ENCODE measurements at places on chromosomes 4 and X.

DNA sequence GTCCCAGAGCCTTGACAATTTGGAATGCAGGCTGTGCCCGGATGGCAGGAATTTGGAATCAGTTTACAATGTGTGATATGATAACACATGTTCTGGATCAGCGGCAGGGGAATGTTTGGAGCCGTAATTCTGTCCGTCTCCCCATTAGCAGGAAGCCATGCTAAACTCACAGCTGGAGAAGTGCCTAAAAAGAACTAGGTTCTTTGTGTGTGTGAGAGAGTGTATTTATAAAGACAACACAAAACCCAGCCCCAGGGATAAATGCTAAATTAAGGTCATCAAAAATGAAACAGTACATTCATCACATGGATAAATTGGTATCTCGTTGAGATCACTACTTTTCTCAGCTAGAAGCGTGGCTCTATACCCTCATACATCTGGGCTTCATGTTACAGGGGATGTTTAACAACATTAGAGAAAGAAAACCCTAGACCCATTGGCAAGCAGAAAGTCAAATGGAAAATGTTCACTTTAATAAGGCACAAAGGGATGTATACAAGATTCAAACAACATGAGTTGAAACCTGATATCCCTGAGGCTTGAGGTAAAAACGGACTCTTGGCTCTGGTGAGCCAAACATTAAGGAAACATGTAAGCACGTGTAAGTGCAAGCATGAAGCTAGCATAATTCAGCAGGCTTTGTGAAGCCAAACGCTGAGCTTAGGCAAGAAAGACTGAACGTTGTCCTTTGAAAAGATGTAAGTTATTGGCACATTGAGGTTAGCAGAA is 18.0 kb upstream of the TMEM131L start:
- no peak for DNase-seq

DNA sequence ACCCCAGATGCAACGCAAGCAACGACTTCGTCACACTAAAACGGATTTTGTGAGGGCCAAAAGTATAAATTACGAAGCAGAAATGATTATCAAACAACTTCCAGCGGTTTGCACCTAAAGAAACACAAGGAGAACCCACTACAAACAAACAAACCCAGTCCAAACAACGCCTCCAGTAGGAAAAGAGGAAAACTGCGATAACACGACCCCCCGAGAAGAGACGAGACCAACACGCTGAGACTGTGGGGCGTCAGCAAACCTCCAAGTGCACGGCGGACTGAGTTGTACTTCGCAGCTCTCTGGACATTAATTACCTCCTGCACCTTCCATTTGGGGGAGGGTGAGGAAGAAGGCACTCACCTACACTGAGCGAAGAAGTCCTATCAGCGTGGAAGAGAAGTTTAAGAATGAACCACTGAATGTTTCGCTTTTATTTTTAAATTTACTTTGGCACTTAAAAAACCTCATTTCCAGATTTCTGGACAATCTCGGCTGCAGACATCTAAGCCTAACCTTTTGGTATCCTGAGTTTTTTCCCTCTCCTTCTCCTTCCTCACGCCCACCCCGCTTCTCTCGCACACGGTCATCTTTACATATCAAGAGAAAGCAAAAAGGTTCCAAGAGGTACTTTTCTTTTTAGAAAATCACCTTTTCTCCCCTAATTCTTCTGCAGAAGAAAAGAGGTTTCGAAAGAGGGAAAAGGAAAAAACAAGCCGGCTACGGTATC is at the start of gene MAB21L2:
MAB21L2 (plus strand) TSS at position 6 of the 727 bp plus-strand sequence. CDS start 879 bp downstream, outside the sequence.
- DNase-seq: no peak

- no peak for DNase-seq
Observed at GRCh38 chrX:7059214-7059838, 88.2 kb upstream of the STS start.

DNA sequence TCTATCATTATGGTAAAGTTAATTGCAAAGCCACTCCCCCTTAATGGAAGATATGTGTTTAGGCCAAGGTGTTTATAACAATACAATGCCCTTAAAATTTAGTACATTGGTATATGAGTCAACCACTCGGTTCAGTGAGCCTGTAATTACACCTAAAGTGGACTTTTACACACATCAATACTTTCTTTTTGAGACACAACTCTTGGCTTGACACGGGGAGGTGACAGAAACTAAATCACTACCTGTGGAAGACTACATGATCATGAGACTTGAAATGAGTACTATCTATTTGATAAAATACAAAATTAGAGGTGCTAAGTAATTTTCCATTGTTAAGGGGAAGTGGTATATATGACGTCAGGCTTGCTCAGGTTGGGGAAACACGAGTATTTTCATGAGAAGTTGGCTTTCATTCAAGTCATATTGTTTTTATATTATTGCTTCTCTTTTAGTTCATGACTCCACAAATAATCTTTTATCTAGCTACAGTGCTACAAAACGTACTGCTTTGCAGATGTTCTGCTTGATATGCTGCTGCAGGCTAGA is 918.3 kb downstream of the ARAP2 start:
- no peak for DNase-seq

- DNase-seq: no peak
Observed at GRCh38 chrX:103376979-103377324, 614 bp downstream of the BEX3 start.

DNA sequence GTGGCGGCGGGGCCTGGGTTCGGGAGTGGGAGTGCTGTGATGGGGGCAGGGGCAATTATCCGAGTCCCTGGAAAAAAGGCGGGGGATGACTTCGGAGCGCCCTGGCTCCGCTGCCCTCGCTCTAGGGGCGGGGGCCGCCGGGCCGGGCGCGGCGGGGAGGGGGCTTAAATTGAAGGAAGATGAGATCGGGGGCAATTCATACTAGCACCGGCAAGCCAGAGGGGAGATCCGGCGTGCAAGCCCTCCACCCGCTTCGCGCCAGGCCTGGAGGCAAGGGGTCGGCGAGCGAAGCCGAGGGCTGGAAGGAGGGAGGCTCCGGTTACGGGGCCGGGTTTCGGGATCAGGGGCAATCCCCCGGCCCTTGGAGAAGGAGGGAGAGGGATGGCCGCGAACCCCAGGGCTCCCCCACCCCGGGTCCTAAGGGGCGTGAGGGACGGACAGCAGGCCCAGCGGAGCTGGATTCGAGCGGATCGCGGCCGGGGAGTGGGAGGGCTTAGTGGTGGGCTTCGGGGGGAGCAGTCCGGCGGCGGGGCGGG is 1.2 kb downstream of the BCORL1 start:
- DNase-seq: no peak

- no peak for DNase-seq
Observed at GRCh38 chrX:23292354-23292987, 42.2 kb upstream of the PTCHD1 start.

GRCh38 chr4:1711571-1712215 is 426 bp downstream of the SLBP start:
- DNase-seq: no peak

DNA sequence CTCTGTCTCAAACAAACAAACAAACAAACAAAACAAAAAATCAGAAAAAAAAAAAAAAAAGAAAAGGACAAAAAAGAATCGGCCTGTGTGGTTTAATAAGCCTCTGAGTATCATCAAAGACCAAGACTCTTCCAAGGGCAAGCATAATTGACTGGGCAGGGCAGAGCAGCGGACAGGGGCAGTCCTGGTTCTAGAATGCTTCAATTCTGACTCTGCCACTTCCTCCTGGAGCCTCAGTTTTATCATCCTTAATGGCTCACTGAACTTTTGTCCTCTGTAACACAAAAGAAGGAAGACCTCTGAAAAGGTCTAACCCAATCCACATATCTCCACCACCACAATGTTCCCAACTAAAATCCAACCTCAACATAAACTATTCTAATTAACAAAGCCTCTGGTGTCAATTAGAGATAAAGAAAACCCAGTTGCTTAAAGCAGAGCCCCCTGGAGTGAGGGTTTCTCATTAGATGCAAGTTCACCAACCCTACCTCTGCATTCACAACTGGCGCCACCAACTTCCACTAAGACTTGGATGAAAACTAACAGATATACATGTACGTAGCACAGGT is 51.7 kb downstream of the TBC1D9 start:
- no peak for DNase-seq

DNA sequence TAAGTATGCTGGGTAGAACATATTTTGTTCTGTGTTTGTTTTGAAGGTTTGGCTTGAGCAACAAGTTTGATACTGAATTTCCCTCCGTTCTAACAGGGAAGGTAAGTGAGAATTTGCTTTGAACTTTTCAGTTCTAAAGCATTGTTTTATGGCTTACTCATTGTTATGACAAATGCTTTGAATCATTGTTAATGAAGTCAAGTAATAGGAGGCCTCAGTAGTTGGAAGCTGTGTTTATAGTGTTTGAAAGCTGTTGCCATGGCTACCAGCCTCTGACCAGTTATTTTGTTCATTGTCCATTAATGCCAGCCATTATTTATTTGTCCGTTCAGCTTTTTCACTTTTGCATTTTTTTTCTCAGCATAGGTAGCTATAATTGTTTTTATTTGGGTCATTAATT is 14.4 kb downstream of the CHIC1 start:
- peak; percentile 17 for DNase-seq

DNA sequence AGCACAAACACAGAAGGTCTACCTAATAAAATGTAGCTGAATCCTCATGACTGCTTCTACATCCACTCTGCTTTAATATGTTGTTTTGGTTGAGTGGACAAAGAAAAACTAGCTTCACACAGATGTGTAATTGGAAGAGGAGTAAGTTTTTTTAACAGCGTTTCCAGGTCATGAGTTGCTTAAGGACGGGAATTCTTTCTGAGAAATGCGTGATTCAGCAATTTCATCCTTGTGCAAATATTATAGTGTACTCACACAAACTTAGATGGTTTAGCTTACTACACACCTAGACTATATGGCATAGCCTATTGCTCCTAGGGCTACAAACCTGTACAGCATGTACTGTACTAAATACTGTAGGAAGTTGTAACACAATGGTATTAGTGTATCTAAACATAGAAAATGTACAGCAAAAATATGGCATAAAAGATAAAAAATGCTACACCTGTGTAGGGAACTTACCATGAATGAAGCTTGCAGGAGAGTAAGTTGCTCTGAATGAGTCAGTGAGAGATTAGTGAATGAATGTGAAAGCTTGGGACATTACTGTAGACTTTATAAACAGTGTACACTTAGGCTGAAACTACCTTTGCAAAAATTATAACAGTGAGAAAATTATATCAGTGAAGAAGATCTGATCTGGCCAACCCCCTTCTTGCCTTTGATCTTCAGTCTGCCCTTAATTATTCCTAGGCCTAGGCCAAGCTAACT is 70.8 kb upstream of the IL15 start:
- DNase-seq: no peak

GRCh38 chr4:112516471-112517066 is 589 bp upstream of the NEUROG2 start:
- DNase-seq: no peak

DNA sequence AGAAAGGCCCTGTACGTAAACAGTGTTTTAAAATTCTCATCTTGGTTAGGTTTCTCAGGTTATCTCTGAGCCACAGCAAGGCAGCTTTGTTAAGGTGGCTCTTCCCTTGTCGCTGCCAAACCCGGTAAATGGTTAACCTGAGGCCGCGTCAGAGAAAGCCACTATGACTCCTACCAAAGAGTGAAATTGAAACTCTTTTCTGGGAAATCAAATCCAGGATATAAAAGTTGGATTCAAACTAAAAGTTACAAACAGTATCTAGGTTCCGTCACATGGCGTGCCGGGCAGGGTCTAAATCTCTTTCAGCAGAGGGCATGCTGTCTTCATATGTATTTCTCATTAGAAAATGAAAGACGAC is 433 bp downstream of the MMAA start:
- DNase-seq: no peak

GRCh38 chrX:1434871-1435240 is 17.9 kb downstream of the ASMTL start:
- no peak for DNase-seq

- DNase-seq: no peak
Observed at GRCh38 chr4:121408-122084, 2.8 kb upstream of the ZNF718 start.

DNA sequence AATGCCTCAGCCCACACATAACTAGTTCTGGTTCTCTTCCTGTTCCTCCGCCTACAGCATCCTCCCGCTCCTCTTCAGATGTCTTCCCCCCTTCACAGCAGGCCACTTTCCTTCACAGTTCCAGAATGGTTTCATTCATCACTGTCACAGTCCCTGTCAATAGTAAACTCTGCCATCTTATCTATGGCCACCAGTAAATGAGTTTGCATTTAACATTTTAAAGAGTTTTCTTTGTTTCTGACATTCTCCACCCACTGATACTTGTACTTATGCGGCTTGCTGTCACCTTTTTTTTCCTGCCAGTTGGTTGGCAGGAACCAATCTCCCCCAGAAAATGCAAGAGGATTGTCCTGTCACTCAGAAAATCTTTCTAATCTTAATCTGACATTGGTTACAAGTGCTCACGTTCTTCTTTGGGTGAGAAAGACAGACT is 114.1 kb downstream of the GLUD2 start:
- DNase-seq: no peak

DNA sequence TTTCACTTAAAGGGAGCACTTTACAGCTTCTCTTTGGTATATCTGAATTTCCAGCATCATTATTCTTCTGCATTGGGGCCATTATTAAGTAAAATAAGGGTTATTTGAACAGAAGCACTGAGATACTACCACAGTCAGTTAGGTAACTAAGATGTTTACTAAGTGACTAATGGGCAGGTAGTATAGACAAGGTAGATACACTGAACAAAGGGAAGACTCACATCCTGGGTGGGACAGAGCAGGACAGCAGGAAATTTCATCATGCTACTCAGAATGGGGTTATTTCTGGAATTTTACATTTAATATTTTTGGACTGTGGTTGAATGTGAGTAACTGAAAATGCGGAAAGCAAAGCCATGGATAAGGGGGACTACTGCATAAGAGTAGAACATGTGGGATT is 316.0 kb downstream of the CCSER1 start:
- no peak for DNase-seq

GRCh38 chrX:1661048-1661921 is 46.4 kb downstream of the ASMT start:
- DNase-seq: no peak

GRCh38 chr4:8195431-8195830 is 3.7 kb upstream of the SH3TC1 start:
- no peak for DNase-seq

DNA sequence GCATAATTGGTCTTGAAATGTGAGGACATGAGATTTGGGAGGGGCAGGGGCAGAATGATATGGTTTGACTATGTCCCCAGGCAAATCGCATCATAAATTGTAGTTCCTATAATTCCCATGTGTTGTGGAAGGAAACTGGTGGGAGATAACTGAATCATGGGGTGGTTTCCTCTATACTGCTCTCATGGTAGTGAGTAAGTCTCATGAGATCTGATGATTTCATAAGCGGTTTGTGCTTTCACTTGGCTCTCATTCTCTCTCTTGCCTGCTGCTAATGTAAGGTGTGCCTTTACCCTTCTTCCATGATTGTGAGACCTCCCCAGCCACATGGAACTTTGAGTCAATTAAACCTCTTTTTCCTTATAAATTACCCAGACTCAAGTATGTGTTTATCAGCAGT is 2595.9 kb downstream of the PCDH7 start:
- DNase-seq: peak; percentile 76

DNA sequence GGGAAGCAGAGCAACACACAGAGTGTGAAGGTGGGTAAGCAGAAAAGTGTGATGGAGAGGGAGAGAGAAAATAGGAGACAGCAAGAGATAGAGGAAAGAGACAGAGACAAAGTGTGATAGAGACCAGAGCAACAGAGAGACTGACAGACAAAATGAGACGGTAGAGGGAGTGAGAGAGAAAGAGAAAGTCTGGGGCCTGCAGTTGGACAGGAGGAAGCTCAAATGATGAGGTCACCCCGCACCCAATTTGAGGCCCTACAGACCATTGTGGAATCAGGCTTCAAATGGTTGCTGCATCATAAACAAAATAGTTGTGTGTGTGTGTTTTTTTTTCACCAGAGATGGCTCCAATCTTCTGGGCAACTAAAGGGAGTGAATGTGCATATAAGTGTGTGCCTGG is 48.0 kb upstream of the ARHGAP36 start:
- DNase-seq: no peak
